ENCODE measurements at places on chromosomes 6 and 20.

DNA sequence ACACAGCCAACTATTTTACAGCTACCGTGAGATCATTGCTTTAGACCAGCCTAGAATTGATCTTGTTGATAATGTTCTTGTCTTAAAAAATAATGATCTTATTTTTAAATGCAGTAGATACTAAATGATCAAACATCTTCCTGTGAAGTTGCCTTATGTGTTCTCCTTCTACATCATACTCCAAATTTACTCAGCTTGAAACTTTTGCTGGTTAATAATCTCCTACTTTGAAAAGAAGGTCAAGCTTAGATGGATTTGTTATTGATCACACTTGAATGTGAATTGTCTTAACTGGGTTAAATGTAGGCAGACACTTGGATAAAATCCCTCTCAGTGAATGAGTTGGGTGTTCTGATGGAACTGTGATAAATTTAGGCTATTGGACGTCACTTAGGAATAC lies 91.9 kb downstream of the HAO1 start:
- no peak for DNase-seq

- DNase-seq = no peak
Measured at GRCh38 chr20:47506850-47507249, 5.2 kb downstream of the NCOA3 start.

DNA sequence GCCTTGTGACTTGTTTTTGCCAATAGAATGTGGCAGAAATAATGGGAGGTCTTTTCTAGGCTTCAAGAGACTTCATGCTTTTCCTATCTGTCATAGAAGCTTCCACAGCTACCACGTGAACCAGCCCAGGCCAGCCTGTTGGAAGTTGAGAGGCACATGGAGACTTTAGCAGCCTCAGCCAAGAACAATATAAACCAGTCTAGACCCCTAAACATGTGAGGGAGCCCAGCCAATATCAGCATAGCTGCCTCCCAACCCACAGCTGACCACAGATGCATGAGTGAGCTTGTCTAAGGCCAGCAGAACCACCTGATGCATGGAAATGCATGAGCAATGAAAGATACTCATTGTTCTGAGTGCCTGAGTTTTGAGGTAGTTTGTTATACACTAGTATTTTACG lies 540.7 kb upstream of the BTBD3 start:
- DNase-seq = no peak

DNA sequence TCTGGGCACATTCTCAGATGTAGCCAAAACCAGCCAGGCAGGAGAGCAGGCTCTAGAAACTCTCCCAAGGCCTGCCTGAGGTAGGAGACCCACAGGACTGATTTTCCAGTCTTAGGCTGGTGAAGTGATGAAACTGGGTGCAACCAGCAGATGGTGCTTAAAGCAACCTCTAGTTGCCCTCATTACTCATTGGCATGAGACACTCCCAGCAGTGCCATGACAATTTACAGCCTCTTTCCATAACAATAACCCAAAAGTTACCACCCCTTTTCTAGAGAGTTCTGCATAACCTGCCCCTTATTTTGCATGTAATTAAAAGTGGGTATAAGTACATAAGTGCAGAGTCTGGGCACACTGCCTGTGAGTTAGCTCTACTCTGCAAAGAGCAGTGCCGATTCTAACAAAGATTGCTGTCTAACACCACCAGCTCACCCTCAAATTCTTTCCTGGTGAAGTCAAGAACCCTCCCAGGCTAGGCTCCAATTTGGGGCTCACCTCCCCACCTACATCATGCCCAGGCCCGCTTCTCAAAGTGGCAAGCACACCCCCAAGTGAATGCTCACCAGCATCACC lies 14.4 kb upstream of the GPR6 start:
- DNase-seq = no peak

DNA sequence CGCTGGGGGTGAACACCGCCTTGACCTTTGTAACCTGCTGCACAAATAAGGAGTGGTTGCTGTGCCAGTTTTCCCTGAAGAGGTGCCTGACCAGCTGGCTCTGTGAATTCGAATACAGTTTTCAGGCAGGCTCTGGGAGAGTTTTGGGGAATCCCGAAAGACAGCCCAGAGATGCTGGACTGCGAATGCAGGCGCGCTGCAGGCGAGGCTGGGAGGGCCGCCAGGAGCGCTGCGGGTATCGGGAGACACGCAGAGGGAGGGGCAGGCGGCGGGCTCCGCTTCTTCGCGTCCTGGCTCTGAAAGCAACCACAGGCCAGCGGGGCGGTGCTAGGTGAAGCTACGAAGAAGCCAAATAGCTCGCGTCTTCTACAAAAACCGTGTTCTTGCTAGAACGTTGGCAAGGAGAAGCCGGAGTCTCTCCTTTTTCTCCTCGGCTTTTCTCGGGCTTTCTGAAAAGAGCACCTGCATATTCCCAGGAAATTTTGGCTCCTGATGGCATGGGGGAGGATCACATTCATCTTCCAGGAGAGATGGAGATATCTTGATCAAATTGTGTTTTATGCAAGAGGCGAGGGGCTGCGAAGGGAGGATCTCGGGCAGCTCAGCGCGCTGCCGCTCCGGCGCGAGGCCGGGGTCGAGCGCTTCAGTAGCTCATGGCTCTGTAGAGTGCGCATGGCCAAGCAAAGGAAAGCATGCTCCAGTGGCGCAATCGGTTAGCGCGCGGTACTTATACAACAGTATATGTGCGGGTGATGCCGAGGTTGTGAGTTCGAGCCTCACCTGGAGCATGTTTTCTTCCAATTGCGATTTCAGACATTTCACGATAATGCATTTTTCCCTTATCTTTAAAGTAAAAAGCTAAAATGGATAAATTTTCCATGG lies 158.1 kb upstream of the ZNF184 start:
- no peak for DNase-seq

DNA sequence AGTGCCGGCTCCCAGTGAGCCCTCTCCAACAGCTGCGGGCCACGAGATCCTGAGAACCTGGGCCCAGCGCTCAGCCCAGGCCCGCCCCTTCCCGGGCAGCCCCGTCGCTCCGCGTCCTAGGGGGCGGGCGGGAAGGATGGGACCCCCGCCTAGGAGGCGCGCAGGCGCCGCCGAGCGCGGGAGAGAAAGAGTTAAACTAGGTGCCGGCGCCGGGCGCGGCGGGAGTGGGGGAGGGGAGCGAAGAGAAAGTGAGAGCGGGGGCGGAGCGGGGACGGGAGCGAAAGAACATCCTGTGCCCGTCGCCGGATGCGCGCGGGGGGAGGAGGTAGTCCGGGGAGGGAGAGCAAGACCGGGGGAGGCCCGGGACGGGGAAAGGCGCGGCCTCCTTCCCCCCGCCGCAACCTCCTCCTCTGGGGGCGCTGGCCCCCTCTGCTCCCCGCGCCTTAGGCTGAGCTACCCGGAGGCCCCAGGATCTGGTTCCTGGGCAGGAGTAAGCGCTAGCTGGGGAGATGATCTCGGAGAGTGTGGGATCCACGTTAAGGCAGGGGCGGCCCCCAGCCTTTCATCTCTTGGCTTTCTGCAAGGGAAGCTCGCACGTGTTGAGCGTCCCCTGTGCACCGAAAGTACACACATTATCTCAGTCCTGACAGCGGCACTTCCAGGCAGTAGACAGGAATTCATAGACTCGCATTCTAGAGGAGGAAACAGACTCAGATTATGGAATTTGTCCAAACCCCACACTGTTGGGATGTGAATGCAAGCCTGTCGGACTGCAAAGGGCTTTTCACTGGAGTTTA lies 4.9 kb upstream of the ARMC12 start:
- DNase-seq = peak; percentile 92

DNA sequence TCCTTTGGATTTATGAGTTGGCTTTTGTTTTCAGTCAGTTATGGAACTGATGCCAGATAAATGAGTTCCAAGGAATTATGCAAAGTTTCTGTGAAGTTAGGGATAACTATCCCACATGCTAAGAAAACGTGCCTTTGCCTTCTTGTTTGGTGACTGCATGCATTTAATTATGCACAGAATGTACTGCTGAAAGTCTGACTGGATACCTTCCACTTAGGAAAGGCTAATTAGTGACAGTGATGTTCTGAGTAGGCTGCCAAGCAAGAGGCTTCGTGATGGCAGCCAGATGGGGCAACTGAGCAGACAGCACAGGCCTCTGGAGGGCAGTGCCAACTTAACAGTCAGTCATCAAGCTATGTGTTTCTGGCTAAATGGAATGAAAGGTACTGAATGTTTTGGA lies 289.9 kb downstream of the CD109 start:
- DNase-seq = no peak

DNA sequence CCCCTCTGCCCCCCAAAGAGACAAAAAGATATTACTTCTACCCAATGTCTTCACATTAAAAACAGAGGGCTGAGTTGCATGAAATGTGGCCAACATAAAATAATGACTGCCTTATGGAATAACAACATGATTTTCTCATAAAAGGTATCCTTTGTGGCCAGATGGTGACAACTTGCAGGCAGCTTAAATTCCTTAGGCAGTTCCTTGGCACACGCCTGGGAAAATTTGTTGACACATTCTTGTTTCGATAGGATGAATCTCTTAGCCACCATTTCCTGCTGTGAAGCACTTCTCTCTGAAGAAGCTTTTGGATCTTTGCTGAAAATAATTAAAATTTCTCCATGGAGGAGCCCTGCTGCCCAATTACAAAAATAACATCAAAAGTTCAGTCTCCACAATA lies 109.0 kb upstream of the COL21A1 start:
- no peak for DNase-seq

DNA sequence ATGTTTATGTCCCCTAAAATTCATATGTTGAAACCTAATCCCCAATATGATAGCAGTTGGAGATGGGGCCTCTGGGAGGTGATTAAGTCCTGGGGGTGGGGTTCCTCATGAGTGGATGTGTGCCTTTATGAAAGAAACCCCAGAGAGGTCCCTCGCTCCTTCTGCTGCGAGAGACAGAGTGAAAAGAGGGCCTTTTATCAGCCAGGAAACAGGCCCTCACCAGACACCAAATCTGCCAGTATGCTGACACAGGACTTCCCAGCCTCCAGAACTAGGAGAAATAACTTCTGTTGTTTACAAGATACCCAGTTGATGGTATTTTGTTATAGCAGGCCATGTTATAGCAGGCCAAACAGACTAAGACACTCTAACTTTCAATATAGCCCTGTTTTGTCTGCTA lies 100.9 kb upstream of the NFATC2 start:
- DNase-seq = no peak

DNA sequence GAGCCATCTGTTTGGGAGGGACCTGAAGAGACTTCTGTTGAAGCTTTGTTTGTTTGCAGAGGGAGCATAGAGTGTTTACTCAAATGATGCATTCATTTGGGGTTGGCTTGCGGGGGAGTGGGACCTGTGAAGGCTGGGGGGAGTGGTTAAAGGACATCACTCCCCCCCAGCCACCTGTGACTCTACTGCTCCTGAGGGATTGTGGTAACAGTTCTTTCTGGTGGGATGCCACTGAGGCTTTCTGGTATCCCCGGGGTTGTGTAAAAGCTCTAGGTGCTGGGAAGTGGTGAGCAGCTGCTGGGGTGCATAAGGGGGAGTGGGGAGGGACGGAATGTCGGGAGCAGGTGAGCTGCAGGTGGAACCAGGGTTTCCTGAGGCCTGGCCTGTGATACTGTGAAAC lies 239.2 kb upstream of the QKI start:
- no peak for DNase-seq

GRCh38 chr20:37316116-37316774 lies 26.8 kb downstream of the MANBAL start:
- no peak for DNase-seq

- no peak for DNase-seq
Measured at GRCh38 chr6:43762966-43763695, 6.9 kb upstream of the VEGFA start.

DNA sequence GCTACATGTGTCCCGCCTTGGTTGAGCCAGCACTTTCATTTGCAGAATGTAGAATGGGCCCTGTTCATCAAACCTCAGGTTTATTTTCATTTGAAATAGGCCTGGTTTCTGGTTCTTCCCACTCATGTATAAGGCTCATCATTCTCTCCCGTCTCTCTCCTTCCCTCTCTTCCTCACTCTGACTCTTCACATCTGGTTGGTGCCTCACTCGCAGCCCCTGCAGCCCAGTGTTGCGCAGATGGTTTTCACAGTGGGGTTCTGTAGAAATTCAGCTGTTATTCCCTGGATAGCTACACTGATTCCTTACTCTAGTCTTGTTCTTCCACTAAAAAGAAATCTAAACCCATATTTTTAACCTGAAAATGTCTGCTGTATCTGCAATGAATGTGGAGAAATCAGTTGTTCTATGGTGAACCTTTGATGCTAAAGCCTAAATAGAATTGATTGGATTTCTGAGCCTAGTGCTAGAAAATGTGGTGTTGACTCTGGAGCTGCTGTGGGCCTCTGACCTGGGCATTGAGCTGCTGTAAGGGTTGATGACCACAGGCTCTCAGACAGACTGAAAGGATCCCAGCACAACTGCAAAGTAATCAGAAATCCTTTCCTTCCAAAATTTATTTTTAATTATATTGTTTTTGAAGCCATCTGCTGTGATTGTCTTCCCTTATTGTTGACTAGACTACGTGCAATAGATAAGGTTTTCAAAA lies 150.3 kb downstream of the TMEM242 start:
- DNase-seq = no peak

DNA sequence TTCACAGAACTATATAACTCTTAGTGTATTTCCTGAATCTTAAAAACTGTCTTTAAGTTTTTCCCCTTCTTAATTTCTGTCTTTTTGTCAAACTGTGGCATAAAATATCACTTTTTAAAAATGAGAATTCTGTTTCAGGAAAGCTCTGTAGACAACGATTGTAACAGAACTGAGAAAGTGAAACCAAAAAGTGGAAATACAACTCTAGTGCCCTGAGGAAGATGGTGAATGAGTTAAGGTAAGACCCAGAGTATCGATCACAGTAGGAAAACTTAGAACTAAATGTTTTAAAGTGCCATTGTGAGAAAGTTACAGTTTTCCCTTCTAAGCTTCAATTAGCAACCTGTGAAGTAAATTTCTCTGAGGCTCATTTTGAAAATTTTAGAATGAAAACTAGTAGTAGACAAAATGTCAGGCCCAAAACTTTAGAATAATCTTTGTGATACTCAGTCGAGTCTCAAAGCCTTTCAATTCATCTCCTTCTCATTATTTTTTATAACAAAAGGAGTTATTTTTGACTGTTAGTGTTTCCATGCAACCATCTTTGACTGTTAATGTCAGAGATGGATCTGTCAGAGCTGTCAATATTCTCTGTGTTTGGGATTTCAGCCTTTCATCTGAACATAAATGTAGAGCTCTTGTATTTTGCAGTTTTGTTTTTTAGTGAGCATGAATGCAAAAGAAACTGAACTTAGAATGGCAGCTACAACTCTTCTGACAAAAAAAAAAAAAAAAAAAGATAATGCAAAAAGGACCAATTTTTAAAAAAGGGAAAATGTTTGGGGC lies 19.0 kb upstream of the TRDN start:
- DNase-seq = no peak

GRCh38 chr20:10501402-10501801 lies 66.3 kb downstream of the SLX4IP start:
- no peak for DNase-seq

DNA sequence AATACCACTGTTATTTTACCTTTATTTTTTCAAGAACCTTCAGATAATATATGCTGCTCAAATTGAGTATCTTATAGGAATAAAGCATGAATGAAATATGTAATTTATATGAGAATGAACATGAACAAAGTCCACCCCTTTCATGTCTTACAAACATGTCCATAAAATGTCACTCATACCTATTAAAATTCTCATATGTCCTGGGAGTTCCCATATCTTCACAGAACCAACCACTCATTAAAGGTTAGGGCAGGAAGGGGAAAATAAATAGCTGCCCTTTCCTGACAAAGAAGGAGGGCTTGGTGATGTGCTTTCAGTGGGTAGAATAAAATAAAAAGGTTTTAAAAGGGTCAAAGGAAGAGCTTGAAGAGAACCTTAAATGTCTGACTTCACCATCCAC lies 125.3 kb downstream of the BTBD9 start:
- no peak for DNase-seq

- no peak for DNase-seq
Measured at GRCh38 chr20:4062721-4063606, 47.6 kb upstream of the RNF24 start.

GRCh38 chr20:36308986-36309385 lies 2.8 kb downstream of the DLGAP4 start:
- no peak for DNase-seq

Measured in stimulated activated CD8-positive, alpha-beta memory T cell treated with anti-CD3 and anti-CD28 coated beads, Interleukin-7, amount 100 ng/mL, for 1 hour (primary cell).